Fibroblast of mammary gland (primary cell): ENCODE measurements at places on chromosomes 6 and 20.

DNA sequence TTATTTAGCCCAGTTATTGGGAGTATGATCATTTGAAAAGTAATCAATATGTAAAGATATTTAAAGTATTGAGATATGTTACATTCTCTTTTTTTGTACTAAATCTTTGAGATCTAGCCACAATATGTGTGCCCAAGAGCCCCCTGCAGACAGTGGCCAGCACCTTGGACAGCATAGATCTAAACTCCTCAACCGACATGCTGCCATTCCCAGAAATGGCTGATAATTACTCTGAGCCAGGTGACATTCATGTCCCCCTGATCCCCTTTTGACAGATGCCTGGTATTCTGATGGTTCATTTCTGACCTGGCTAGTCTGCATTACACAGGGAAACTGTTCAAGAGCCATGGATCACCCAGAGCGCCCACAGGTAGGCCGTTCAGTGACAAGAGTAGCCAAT, 177.1 kb downstream of the ZDHHC14 start:
- DNase-seq, result no peak

DNA sequence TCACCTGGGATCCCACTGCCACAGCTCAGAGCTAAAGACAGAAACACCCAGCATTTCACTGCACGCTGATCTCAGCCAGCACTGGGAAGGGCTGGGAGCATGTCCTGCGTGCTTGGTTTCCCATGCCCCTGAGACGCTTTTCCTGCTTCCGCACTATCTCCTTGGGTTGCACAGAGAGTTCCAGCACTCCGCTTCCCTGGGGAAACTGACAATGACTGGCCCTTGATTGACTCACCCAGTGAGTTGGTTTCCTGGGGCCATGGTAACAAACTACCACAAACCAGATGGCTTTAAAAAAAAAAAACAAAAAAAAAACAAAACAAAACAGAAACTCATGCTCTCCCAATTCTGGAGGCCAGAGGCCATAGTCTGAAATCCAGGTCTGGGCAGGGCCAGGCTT, 14.8 kb upstream of the MAS1L start:
- DNase-seq, result peak; percentile 64

- DNase-seq, result no peak
These were observed 37.7 kb upstream of the TULP1 start for GRCh38 chr6:35550437-35550836.

- DNase-seq, result peak; percentile 12
These were observed 87.8 kb downstream of the CDH26 start for GRCh38 chr20:60046011-60046413.

- DNase-seq, result no peak
These were observed 2.6 kb downstream of the MAFB start for GRCh38 chr20:40686434-40686882.

DNA sequence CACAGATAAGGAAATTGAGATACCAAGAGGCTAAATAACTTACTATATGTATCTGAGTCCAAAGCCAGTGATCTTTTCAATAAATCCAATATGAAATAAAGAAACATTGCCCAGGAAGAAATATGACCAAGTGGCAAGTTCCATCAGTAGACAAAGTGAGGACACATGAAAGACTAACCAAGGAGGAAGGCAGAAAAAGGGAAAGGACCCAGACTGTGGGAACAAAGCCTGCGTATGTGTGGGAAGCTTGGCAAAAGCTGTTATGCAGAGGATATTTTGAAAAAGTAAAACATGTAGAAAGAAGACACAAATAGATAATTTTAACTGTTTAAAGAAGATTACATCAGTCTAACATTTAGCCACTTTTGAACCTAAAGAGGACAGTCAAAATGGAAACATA, 264.4 kb upstream of the PRDM1 start:
- DNase-seq, result no peak

- no peak for DNase-seq
These were observed 311.7 kb downstream of the CBLN4 start for GRCh38 chr20:55693641-55694040.

DNA sequence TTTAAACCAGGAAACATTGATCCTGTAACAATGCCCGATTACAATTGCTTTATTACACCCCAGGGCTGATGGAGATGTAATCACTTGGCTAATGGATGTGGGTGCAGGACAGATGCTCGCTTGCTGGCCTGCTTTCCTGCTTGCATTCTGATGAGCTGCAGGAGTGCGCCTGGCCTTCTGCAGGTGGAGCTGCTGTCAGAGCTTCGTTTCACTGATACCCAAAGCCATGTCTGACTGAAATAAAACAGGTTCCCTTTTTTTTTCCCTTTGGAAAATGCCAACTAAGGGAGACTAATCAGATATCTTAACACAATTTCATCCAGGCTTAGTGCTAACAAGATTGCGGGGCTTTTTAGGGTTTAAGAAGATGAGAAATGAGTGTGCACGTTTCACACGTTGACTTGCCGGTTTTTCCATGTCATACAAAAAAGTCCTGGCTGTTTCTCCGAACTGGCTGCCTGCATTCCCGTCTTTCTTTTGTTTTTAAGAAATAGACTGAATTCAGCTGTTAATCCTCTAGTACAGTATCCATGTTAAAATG, 60.7 kb downstream of the VAPB start:
- no peak for DNase-seq

- DNase-seq, result no peak
These were observed 22.6 kb downstream of the BCL2L1 start for GRCh38 chr20:31699801-31700728.

- DNase-seq, result no peak
These were observed 46.0 kb upstream of the ADGRG6 start for GRCh38 chr6:142255785-142256184.

GRCh38 chr6:31713991-31714684, 1.0 kb upstream of the LY6G6D start:
- no peak for DNase-seq

DNA sequence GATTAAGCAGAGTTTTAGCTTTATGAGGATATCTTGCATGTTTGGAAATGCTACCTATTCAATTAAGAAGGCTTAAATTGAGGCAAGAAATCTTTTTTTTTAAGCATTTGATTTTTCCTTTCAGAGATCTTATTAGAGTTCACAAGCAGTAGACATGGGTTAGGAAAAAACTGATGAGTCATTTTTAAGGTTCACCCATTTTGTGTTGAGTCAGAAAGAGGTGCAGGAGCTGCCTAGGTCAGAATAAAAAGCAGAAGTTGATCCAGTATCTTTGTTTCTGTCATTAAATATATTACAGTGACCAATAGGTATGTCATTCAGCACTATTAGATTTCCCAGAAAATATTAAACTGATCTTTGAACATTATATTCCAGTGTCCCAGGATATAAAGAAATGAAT, 306.8 kb downstream of the LMBRD1 start:
- no peak for DNase-seq

DNA sequence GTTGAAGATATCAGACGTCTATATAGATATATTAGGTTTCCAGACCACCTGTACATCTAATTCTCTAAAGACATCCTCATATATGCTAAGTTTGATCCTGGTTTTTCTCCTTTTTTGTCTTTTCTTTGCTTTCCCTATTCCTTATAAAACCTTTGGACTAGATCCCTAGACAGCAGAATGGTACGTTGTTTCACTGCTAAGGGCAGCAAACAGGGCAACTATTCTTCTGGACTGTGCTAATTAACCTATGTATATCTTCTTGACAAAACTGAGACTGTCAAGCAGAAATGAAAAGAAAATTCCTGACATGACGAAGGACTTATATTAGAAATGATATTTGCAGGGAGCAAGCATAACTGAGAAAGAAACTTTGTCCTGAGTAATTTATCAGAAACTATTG, 19.1 kb downstream of the ME1 start:
- no peak for DNase-seq

DNA sequence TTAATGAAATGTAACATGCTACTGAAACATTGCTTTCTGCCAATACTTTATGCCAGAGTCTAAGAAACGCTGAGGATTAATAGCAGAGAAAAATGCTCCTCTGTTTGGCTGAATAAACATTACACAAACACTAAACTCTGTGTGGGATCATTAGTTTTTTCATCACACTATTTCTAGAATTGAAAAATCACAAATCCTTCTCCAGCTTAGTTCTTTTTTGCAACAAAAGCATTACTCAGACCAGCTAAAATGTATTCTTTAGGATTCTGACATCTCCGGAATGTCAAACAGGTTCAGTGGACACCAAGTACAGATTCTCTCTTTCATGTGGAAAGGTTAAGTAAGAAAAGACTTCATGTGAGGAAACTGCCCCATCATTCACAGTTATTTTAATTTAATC, 226.9 kb downstream of the SIM1 start:
- no peak for DNase-seq

DNA sequence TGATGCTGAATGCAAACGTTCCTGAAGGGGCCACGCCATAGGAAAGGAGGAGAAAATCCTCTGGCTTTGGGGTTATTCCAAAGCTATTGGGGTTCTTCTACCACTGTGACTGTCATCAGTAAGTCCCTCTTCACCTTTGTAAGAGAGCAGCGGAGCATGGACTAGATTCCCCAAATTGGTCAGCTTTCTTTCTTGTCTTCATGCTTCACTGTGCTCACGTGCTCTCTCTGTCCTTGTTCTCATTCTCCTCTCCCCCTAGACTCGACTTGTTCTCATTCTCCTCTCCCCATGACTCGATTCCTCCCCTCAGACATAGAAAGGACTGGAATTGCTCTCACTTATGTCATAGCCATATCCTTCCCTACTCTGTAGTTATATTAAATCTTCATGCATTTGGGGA, 54.8 kb upstream of the ADGRG6 start:
- DNase-seq, result no peak

DNA sequence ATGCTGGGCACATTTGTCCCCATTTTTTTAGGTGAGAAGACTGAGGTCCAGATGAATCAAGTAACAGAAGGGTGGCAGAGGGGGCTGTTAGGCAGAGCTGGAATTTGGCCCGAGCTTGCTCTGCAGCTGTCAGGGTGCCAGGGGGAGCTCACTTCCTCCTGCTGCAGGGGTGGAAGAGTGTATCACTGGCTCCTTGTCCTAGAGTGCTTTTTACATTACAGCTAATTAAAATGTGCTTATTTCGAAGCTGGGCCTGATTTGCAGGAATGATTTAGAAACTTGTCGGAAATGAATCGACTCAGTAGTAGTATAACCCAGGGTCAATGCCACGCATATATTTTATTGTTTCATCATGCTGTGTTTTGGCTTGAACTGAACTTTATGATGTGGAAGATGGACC, 11.1 kb downstream of the TOX2 start:
- DNase-seq, result peak; percentile 46

GRCh38 chr20:59820204-59821041, 113.0 kb downstream of the SYCP2 start:
- DNase-seq, result no peak

DNA sequence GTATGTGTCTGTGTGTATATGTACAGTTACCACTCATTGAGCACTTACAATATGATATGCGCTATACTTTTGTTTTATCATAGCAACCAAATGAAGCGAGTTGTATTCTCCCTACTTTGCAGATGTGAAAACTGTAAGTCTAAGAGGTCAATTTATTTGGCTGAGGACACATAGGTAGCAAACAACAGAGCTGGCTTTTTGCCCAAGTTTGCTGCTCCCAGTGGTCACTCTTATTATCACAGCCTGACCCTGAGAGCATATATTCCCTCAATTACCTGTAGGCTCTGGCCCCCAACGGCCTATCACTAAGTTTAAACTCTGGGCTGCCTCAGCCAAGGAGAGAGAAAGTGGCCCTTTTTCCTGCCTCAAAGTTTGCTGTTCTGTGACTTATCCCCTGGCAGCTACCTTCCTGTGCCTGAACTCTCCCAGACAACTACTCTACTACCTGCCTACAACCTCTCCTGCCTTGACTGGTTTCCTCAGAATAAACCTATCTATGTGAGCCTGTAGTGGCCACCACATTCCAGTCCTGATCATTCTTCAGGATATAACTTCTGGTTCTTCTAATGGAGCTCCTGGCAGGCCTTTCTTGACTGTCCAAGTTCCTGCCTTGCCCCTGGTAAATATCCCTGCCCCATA, 221.8 kb downstream of the FRK start:
- peak; percentile 46 for DNase-seq

- peak; percentile 39 for DNase-seq
These were observed 83.6 kb downstream of the SMOC2 start for GRCh38 chr6:168524571-168525001.

DNA sequence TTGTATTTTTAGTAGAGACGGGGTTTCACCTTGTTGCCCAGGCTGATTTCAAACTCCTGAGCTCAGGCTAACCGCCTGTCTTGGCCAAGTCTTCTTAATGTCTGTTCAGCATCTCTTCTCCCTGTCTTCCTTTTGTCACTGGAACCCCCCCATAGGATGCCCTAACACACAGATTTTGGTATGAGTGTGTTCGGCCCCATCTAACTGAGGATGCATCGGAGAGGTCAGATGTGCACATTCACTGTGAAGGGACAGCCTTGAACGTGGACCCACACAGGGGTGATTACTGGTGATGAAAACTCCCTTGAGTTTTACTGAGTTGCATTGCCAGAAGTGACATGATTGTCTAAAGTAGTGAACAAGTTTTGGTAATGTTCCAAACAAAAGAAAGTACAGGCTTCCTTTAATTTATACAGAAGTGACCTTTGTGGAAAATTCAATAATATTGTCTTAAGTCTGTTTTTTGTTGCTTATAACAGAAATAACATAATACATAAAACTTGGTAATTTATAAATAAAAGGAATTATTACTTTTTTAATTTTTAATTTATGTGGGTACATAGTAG, 40.5 kb upstream of the NCOA3 start:
- DNase-seq, result no peak

DNA sequence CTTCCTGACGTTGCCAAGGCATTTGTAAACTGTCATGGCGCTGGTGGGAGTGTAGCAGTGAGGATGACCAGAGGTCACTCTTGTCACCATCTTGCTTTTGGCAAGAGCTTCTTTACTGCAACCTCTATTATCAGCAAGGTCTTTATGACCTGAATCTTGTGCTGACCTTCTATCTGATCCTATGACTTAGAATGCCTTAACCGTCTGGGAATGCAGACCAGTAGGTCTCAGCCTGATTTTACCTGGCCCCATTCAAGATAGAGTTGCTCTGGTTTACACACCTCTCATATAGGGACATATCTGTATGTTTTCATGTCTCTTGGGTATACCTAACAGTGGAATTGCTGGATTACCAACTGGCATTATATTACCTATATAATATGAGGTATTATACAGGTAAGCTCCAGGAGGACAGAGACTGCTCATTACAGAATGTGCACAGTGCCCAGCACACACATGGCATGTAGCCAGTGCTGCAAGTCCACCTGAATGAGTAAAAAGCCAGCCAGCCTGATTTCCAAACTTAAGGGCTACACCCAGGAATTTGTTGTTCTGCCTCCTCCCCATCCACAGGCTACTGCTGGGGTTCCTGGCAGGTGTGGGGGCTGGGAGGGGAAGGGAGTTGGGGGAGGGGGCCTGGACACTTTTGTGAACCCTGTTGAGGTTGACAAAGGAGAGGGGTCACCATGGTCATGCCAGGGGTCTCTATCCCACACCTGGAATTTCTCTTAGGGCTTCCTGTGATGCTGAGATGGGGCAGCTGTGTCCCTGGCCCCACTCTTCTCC, 35.2 kb upstream of the BLCAP start:
- no peak for DNase-seq

DNA sequence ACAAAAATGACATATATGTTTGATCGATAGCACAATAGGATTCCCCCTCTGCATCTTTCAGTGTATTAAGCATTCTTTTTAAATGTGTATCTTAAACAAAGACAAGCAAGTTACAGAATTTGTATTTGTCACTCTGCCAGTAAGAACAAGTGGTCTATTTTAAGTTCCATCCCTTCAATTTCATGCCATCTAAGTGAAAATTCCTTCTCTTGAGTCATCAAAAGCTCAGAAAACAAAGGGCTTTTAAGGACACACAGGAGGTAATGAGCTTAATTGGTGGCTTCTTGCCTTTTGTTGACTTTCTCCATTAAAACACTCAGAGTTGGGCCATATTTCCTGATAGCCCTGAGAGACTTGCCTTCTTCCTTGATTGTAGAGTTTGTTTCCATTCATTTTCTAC, 547.8 kb downstream of the TENT5A start:
- peak; percentile 34 for DNase-seq

GRCh38 chr6:120230008-120230407, 880.4 kb upstream of the MAN1A1 start:
- no peak for DNase-seq
